ENCODE measurements at places on chromosomes 6 and 20. TPM values are rescaled to one million over a fixed set of nuclear protein-coding genes. Genes with fewer than 3 reads are reported as not detected.

- no peak for DNase-seq
Measured at GRCh38 chr6:153963352-153963751, 75.7 kb upstream of the OPRM1 start.

DNA sequence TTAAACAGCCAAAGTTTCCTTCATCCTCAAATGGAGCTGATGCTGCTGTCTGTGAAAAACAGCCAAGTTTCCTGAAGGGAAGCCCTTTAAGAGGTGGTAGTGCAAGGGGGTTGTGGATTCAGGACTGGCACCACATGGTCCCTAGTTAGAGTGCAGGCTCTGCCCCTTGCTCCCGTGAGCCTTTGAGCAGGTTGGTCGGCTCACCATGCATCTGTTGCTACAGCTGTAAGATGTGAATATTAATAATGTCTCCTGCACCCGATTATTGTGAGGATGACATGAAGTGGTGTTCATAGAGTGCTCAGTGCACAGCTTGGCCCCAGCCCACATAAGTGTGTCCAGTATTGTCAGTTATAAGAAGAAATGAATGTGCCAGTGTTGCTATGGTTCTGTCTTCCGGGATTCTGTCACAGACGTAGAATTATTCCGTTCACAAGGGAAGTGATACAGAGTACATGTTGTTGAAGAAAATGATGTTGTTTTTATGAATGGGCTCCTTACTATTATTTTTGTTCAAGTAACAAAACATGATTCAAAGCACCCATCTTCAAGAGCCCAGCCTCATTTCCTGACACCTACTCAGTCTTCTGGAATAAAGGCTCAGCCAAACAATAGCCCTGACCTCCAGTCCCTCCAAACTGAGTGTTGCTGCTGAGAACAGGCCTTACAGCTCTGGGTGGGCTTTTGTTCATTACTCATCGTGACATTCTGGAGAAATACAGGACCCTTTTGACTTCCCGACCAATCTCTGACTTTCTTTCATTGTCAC lies 2.9 kb upstream of the PKIG start:
- no peak for DNase-seq

GRCh38 chr6:54588176-54588575 lies 258.4 kb upstream of the FAM83B start:
- DNase-seq: no peak

DNA sequence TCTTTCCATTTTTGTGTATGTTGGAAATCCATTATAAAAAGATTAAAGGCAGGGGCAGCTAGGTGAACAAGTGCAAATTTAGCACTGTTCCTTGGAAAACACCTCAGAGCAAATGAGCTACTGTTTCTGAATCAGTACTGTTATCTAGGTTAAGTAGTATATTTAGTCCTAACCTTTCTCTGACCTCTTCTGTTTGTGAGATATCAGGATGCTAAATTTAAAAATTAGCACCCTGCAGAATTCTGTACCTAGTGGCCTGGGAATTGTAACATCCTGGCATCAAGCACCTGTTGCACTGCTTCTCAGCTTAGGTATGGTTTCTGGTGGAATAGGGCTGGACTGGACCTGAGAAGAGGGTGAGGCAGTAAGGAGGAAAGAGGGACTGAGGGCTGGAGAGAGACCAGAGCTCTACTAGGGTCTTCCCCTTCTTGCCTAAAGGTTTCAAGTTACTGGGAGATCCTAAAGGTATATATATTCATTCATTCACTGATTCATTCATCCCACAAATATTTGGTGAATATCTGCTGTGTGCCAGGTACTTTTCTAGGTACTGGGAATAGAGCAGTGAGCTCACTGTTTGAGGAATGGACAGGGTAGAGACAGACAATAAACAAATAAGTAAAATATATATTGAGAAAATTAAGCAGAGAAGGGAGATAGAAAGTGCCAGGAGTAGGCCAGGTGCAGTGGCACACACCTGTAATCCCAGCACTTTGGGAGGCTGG lies 5.2 kb downstream of the ZNF76 start:
- no peak for DNase-seq

DNA sequence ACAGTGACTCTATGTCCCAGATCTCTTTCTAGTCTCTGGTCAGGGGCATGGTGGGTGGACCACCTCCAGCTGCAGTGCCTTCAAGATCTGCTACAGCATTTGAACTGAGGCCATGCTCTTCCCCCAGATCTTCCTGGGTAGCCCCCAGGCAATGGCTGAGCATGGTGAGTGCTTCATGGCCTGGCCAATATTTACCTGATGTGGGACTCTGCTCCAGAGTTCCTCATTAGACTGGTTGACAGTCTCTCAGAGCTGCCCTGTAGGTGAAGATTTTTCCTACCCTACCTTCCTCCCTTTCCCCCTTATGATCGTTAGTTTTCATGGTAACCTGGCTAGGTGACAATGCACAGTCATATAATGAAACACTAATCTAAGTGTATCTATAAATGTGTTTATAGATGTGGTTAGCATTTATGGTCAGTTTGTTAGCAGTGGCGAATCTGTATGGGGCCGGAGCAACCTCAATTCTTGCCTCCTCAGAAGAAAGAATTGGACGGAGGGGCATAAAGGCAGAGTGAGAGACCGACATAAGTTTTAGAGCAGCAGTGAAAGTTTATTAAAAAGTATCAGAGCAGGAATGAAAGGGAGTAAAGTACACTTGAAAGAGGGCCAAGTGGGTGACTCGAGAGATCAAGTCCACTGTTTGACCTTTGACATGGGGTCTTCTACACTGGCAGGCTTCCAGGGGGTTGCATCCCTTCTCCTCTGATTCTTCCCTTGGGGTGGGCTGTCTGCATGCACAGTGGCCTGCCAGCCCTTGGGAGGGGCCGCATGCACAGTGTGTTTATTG lies 256.3 kb downstream of the CD83 start:
- DNase-seq: no peak

DNA sequence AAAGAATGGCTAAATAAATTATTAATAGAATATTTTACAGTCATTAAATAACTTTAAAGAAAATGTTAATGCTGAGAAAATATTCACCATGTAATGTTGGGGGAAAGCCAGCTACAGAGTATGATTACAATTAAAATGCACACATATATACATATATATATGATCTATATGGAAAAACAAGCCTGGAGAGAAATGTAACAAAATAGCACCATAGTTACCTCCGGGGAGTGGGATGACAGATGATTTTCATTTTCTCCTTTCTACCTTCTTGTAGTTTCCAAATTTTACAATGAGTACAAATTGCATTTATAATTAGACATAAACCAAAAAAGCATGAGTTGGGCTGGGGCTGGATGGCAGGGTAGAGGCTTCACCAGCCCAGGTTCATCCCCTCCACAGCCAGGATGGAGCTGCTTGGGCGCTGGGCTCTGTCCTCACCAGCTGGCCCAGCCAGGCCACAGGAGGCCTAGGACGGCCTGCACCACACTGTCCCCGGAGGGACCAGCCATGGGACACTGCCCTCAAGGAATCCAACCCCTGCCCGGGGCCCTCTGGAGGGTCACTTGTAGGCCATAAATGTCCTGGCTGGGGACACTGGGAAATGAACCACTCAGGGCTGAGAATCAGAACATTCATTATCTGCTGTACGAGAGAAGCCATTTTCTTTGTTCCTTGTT lies 10.3 kb downstream of the C20orf203 start:
- DNase-seq: no peak

DNA sequence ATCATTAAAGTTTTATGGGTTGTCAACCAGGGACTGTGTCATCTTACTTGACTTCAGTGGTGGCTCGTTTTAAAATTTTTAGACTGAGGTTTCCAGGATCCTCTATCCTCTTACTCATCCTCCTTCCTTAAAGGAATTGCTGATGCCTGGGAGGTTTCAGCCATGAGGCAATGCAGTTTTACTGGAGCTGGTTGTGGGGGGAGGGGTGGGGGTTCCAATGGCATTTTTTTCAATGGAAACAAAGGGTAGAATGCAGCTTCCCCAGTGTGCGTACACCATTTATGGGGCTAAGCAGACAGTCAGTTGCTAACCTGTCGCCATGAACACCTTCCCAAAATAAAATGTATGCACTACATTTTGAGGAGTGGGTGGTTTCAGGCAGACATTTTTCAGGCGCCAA lies 88.0 kb downstream of the METTL24 start:
- DNase-seq: no peak

The MEI4 gene
- total RNA-seq: 0.42 TPM

The PLCB4 gene
- 0.37 TPM for total RNA-seq

The CST5 gene
- not detected for total RNA-seq

The GPLD1 gene
- 24.0 TPM for total RNA-seq

The SUN5 gene
- not detected for total RNA-seq

The ECI2 gene
- 109 TPM for total RNA-seq

Measured in liver (tissue), 10 donors.